ENCODE measurements at places on chromosomes 11 and 22. TPM values are rescaled to one million over a fixed set of nuclear protein-coding genes. Genes with fewer than 3 reads are reported as not detected.

The LRRC55 gene
- total RNA-seq = 0.90 TPM

The SLC22A12 gene
- not detected for total RNA-seq

The SLC22A6 gene
- total RNA-seq = not detected

The KDM4E gene
- not detected for total RNA-seq

The OR52I2 gene
- not detected for total RNA-seq

The MIAT gene
- total RNA-seq = 77.0 TPM

The PTS gene
- 45.9 TPM for total RNA-seq

The FBLN1 gene
- total RNA-seq = 137 TPM

The APOL2 gene
- 18.1 TPM for total RNA-seq

GRCh38 chr11:63491240-63491587 is 247 bp upstream of the PLAAT5 start:
- no peak for DNase-seq
- 0 out of 2 replicates have a peak, but pooled peaks cover 2% of the 10 kb centered on the region for H3K4me1 ChIP-seq
- H3K36me3 ChIP-seq = peaks cover 10% of the 10 kb centered on the region
- peak overlapping the region; percentile 71 for H3K4me3 ChIP-seq

GRCh38 chr22:46517255-46517761 is 20.1 kb downstream of the CELSR1 start:
- H3K4me3 ChIP-seq = no peak overlapping the region
- no peak overlapping the region for H3K27ac ChIP-seq
- H3K4me1 ChIP-seq = no peaks in the 10 kb centered on the region
- DNase-seq = no peak
- H3K36me3 ChIP-seq = no peaks in the 10 kb centered on the region
- no peaks in the 10 kb centered on the region for H3K27me3 ChIP-seq

GRCh38 chr11:110972106-110972505 is 259.9 kb upstream of the ARHGAP20 start:
- H3K36me3 ChIP-seq = no peaks in the 10 kb centered on the region
- no peak overlapping the region for H3K4me3 ChIP-seq
- no peaks in the 10 kb centered on the region for H3K27me3 ChIP-seq
- H3K27ac ChIP-seq = no peak overlapping the region
- no peaks in the 10 kb centered on the region for H3K4me1 ChIP-seq

GRCh38 chr11:73313652-73314051 is 5.6 kb downstream of the ARHGEF17 start:
- peaks cover 2% of the 10 kb centered on the region for H3K36me3 ChIP-seq
- H3K27ac ChIP-seq = no peak overlapping the region
- H3K4me3 ChIP-seq = no peak overlapping the region
- H3K4me1 ChIP-seq = no peaks in the 10 kb centered on the region

GRCh38 chr11:47274495-47275235 is 4.7 kb downstream of the MADD start:
- no peaks in the 10 kb centered on the region for H3K27me3 ChIP-seq
- H3K27ac ChIP-seq = no peak overlapping the region
- peaks cover 45% of the 10 kb centered on the region for H3K36me3 ChIP-seq
- H3K4me3 ChIP-seq = no peak overlapping the region
- no peak for DNase-seq

- no peaks in the 10 kb centered on the region for H3K4me1 ChIP-seq
- H3K4me3 ChIP-seq = no peak overlapping the region
- H3K36me3 ChIP-seq = no peaks in the 10 kb centered on the region
- no peak overlapping the region for H3K27ac ChIP-seq
- DNase-seq = no peak
These were observed 9.5 kb downstream of the MRPL17 start for GRCh38 chr11:6673523-6674218.

DNA sequence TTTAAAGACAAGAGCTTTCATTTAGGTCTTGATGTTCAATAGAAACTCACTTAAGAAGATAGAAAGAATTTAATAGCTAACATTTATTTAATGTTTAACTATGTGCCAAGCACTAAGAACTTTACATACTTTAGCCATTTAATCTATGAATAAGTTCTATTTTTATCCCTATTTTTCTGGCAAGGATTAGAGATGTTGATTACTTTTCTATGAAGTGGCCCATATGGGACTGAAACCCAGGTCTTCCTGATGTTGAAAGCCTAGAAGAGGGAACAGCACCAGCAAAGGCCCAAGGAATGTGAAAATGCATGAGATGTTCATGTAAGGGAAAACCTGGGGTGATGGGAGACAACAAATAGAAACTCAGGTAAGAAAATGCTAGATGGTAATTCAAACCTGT is 15.4 kb upstream of the TBCEL start:
- H3K36me3 ChIP-seq = no peaks in the 10 kb centered on the region
- H3K4me1 ChIP-seq = peaks cover 8% of the 10 kb centered on the region
- no peaks in the 10 kb centered on the region for H3K27me3 ChIP-seq
- no peak overlapping the region for H3K4me3 ChIP-seq
- no peak overlapping the region for H3K27ac ChIP-seq

GRCh38 chr22:43884600-43885318 is 7.1 kb downstream of the PNPLA5 start:
- H3K4me1 ChIP-seq = no peaks in the 10 kb centered on the region
- H3K4me3 ChIP-seq = no peak overlapping the region

DNA sequence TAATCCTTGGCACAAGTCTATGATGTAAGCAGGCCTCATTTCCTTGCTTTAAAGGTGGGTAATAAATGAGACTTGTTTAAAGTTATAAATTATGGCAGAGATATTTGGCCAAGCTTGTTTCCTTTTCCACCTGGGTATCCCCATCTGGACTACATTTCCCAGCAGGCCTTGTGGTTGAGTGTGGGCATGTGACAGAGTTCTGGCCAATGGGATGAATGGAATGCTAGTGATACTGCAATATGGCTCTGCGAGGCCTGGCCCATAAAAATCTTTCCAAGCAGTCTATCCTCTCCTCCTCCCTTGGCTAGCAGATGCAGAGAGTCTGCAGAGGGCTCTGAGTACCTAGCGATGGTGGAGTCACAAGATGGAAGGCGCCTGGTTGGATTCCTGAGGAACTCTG is 102.5 kb downstream of the TIMP3 start:
- no peaks in the 10 kb centered on the region for H3K4me1 ChIP-seq
- no peak overlapping the region for H3K27ac ChIP-seq
- H3K4me3 ChIP-seq = no peak overlapping the region
- DNase-seq = peak; percentile 55
- no peaks in the 10 kb centered on the region for H3K27me3 ChIP-seq
- H3K36me3 ChIP-seq = peaks cover 1% of the 10 kb centered on the region

DNA sequence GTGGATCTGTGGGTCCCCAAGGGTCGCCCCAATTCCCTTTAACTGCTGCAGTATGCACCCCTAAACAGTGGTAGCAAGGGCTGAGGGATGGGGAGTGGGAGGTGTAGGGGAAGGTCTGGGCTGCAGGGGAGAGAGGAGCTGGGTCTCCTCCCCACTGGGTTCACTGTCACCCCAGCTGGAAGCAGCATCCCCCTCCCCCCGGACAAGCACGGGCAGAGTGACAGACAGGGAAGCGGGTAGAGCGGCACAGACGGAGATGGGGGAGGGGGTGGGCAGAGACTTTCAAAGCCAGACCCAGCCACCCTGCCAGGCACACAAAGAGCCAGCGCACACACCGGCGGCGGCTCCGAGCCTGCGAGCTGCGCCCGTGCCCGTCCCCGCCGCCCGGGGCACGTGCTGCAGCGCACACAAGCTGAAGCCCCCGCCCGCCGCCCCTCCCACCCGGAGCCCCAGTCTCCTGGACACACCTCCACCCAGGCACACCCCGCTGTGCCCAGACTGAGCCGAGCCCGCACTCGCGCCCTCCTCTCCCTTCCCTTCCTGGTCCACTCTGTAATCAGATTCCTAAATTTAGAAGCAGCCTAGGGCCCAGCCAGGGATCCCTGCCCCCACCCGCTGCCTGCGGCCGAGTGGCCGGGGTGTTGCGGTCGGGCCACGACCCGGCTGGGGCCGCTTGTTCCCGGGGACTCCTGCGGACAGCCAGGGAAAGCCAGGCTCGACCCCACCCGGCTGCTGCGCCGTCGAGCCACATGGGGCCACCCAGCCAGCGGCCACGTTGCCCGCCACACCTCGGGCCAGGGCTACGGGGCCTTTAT is 935 bp upstream of the RCOR2 start:
- H3K4me3 ChIP-seq = peak overlapping the region; percentile 87
- peaks cover 20% of the 10 kb centered on the region for H3K36me3 ChIP-seq
- peak overlapping the region; percentile 85 for H3K27ac ChIP-seq
- H3K4me1 ChIP-seq = peaks cover 3% of the 10 kb centered on the region

DNA sequence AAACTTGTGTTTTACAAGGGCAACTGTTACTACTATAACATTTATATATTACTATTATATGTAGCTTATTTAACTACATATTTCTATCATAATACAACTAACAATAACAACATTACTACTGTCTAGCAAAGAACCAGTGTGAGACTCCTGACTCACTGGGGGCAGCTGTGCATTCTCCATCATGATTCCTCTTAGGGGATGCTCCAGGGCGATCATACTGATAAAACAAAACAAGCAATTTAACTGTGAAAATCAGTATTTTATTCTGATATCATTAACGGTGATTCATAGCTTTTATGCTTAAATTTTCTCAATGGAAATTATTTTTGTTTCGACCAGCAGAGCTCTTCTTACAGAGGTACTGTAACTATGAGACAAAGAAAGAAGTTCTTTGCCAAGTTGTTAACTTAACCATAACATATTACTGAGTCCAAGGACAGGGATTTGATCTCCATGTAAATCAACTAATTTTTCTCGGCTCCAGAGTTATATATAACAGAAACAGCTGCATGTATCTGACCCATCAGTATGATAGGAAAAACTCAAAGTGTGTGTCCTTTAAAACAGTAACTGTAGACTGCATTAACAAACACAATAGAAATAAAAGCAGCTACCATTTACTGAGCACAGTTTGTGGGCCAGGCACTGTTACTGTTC is 24.8 kb upstream of the FNBP4 start:
- H3K27ac ChIP-seq = no peak overlapping the region
- H3K36me3 ChIP-seq = peaks cover 57% of the 10 kb centered on the region
- no peaks in the 10 kb centered on the region for H3K27me3 ChIP-seq
- no peak for DNase-seq

- no peaks in the 10 kb centered on the region for H3K36me3 ChIP-seq
- no peak for DNase-seq
- H3K4me1 ChIP-seq = no peaks in the 10 kb centered on the region
- no peak overlapping the region for H3K27ac ChIP-seq
- H3K4me3 ChIP-seq = no peak overlapping the region
- no peaks in the 10 kb centered on the region for H3K27me3 ChIP-seq
These were observed 1378.9 kb downstream of the TBC1D22A start for GRCh38 chr22:48141301-48141700.

DNA sequence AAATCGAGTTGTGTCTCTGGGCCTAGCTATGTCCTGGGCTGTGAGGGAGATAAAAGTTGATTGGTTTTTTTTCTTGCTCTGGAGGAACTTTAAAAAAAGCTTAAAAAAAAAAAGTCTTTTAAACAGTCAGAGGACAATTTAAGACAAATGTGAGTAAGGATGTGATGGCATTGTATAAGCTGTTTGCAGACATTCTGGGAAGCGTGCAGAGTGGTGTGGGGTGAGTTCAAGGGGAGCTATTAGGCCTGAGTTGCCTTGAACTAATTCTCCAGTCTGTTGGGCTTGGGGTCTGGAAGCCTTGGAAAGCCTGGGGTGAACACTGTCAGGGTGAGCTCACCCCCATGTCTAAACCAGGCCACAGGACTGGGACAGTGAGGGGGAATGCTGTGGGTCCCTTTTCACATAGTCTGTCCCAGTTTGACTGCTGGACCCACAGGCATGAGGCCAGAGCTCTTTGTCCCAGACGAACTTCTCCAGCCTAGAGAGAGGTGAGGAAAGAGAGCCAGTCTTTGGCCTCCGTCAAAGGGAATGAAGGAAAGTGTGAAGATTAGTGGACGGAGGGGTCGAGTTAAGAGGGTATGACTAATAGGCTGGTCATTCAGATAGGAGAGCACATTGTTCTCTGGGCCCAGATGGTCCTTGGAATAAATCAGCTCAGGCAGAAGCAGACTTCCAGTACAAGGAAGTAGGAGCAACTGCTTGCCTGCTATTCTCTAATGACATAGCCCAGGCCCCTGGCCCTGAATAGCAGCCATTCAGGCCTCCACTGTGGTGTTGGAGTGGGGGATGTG is 76.4 kb upstream of the NNMT start:
- H3K4me3 ChIP-seq = no peak overlapping the region
- DNase-seq = no peak
- H3K36me3 ChIP-seq = no peaks in the 10 kb centered on the region
- H3K27me3 ChIP-seq = no peaks in the 10 kb centered on the region
- H3K4me1 ChIP-seq = no peaks in the 10 kb centered on the region

DNA sequence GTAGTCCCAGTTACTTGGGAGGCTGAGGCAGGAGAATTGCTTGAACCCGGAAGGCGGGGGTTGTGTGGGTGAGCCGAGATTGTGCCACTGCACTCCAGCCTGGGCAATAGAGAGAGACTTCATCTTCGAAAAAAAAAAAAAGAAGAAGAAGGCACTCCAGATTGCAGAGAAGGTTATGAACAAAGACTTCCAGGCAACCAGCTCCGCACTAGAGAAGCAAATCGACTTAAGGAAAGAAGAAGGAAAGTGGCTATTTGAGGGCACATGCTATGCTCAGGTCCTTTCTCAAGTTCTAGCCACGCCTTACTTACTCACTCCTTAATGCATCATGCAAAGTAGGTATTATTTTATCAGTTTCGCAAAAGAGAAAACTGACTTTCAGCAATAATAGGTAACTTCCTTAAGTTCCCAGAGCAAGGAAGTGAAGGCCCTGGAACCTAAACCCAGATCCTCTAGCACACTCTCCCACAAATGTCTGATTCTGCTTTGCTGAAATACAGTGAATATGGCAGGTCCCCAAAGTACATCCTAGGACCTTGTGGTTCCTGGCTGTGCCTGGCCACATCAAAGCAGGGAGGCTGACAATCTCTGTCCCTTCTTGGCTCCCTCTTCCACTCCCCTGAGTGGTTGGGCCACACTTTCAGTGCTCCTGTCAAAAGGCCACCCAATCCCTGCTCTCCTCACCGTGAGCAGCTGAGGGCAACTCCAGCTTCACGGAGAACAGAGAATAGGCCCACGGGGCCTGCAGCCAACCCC is 14.2 kb downstream of the CD3E start:
- peaks cover 7% of the 10 kb centered on the region for H3K4me1 ChIP-seq
- no peak for DNase-seq
- no peak overlapping the region for H3K27ac ChIP-seq

GRCh38 chr11:123640677-123641494 is 13.5 kb downstream of the SCN3B start:
- peak; percentile 77 for DNase-seq
- H3K36me3 ChIP-seq = no peaks in the 10 kb centered on the region
- H3K4me3 ChIP-seq = no peak overlapping the region
- H3K4me1 ChIP-seq = peaks cover 2% of the 10 kb centered on the region
- H3K27me3 ChIP-seq = no peaks in the 10 kb centered on the region
- no peak overlapping the region for H3K27ac ChIP-seq
